ENCODE measurements at places on chromosomes 2 and 18.
A peak's percentile ranks its signal among the peaks of the same experiment; 100 is the strongest.

- no peak for DNase-seq
Observed at GRCh38 chr18:7684966-7685365, 117.8 kb downstream of the PTPRM start.

DNA sequence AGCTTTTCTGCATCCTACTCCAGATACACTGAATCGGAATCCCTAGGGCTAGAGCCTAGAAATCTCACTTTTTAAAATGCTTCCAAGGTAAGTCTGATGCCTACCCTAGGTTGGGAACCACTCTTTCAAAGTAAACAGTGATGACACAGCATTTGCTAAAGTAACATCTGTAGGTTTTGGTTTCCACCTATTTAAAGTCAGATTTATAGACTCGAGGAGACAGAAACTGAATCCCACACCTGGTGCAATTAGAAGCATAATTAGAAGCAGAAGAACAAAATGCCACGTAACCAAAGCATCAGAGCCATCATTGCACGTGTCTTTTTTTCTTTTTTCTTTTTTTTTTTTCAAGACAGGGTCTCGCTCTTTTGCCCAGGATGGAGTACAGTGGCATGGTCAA, 40.9 kb downstream of the PDK1 start:
- DNase-seq: no peak

DNA sequence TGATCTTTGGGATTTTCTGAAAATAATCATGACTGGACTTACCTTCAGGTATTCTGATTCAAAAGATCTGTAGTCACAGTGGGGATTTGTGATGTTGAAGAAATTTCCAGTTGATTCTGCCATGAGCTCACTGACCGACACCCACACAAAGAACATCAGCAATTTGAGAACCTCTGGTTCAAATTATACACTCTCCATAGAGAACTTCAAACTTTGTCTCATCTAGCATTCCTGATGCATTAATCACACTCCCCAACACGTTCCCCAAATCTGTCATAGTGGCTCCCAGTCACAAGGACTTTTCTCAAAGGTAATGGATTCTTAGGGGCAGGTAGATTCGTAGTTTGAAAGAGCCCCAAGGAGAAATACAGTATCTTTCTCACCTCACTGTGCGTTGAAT, 584.3 kb downstream of the FBXO15 start:
- DNase-seq: no peak

- DNase-seq: peak; percentile 20
Observed at GRCh38 chr2:69628325-69629021, 15.1 kb downstream of the AAK1 start.

All from activated gamma-delta T cell treated with anti-CD3 and anti-CD28 coated beads, Interleukin-2, amount 50 U/mL, for 16 hours (primary cell).